HepG2 (cell line): ENCODE measurements at places on chromosomes 16 and 17. TPM values are rescaled to one million over a fixed set of nuclear protein-coding genes. Genes with fewer than 3 reads are reported as not detected.

PPM1E gene
- 0.04 TPM in 1 of 2 replicates, not detected in the other for total RNA-seq

DRC3 gene
- 0.53 and 0.73 TPM in 2 replicates for total RNA-seq

- no peak for DNase-seq
- H3K4me3 ChIP-seq: no peak overlapping the region
- peaks cover 15% of the 10 kb centered on the region; the same call in 1 of the 2 replicates for H3K4me1 ChIP-seq
- H3K36me3 ChIP-seq: no peaks in the 10 kb centered on the region
- H3K27me3 ChIP-seq: peaks cover 28% of the 10 kb centered on the region; the same call in 1 of the 3 replicates
These were observed 19.5 kb downstream of the ATP2A3 start for GRCh38 chr17:3944485-3945388.

- H3K4me1 ChIP-seq: no peaks in the 10 kb centered on the region
- H3K36me3 ChIP-seq: no peaks in the 10 kb centered on the region
- H3K4me3 ChIP-seq: no peak overlapping the region
These were observed 9.1 kb downstream of the RCVRN start for GRCh38 chr17:9895923-9896322.

DNAAF8 gene
- total RNA-seq: 0.38 and 0.44 TPM in 2 replicates

- H3K4me1 ChIP-seq: no peaks in the 10 kb centered on the region
- DNase-seq: no peak
- H3K27me3 ChIP-seq: peaks cover 62% of the 10 kb centered on the region
- no peaks in the 10 kb centered on the region for H3K36me3 ChIP-seq
- no peak overlapping the region for H3K4me3 ChIP-seq
These were observed 8.3 kb downstream of the CBFA2T3 start for GRCh38 chr16:88968589-88969280.

PLA2G10 gene
- total RNA-seq: not detected in 2 replicates

ODAD4 gene
- total RNA-seq: 0.53 and 0.60 TPM in 2 replicates

- no peaks in the 10 kb centered on the region for H3K36me3 ChIP-seq
- no peak overlapping the region for H3K4me3 ChIP-seq
- no peak for DNase-seq
- no peak overlapping the region for H3K27ac ChIP-seq
- H3K27me3 ChIP-seq: no peaks in the 10 kb centered on the region
These were observed 97.3 kb upstream of the NETO2 start for GRCh38 chr16:47241061-47241460.

VMP1 gene
- 80.3 and 186 TPM in 2 replicates for total RNA-seq

NXPH3 gene
- 0.04 and 0.08 TPM in 2 replicates for total RNA-seq

- H3K36me3 ChIP-seq: no peaks in the 10 kb centered on the region
- no peak for DNase-seq
- 0 out of 2 replicates have a peak, but pooled peaks cover 5% of the 10 kb centered on the region for H3K4me1 ChIP-seq
- H3K27ac ChIP-seq: no peak overlapping the region
These were observed 222.8 kb upstream of the TNRC6C start for GRCh38 chr17:77735566-77736198.

GRCh38 chr17:50660042-50660886 is 25.6 kb downstream of the ABCC3 start:
- DNase-seq: peak; percentile 90
- peaks cover 82% of the 10 kb centered on the region for H3K4me1 ChIP-seq
- peak overlapping the region; percentile 82 for H3K27ac ChIP-seq
- no peaks in the 10 kb centered on the region for H3K36me3 ChIP-seq
- H3K4me3 ChIP-seq: no peak overlapping the region

GRCh38 chr16:1105888-1106620 is 10.0 kb upstream of the C1QTNF8 start:
- H3K36me3 ChIP-seq: no peaks in the 10 kb centered on the region
- no peak overlapping the region for H3K27ac ChIP-seq
- no peak overlapping the region for H3K4me3 ChIP-seq
- DNase-seq: peak; percentile 39
- peaks cover 82% of the 10 kb centered on the region for H3K27me3 ChIP-seq

GRCh38 chr17:37089956-37090355 is 141.2 kb downstream of the AATF start:
- no peaks in the 10 kb centered on the region for H3K27me3 ChIP-seq
- no peak overlapping the region for H3K4me3 ChIP-seq
- peaks cover 3% of the 10 kb centered on the region for H3K4me1 ChIP-seq
- peaks cover 91% of the 10 kb centered on the region for H3K36me3 ChIP-seq

DNA sequence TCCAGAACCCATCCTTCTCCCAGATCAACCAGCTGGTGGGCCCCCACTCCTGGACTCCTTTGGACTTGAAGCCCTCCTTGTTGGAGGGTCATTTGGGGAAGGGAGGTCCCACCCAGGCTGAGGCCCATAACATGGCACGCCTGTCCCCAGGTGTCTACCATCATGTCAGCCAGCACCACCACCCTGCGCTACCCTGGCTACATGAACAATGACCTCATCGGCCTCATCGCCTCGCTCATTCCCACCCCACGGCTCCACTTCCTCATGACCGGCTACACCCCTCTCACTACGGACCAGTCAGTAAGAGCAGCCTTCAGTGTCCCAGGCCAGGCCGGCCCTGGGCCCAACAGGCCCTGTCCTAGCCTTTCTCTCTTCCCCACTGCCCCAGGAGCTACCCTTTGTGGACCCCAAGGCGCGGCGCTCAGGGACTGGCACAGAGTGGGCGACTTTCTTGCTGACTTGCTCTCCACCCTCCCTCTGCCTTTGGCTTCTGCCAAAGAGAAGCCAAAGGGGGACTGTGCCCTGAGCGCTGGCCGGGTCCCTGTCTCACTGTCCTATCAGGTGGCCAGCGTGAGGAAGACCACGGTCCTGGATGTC is 4.3 kb downstream of the TUBG1 start:
- no peak overlapping the region for H3K4me3 ChIP-seq
- H3K27me3 ChIP-seq: no peaks in the 10 kb centered on the region
- H3K36me3 ChIP-seq: peaks cover 28% of the 10 kb centered on the region
- DNase-seq: no peak
- H3K4me1 ChIP-seq: peaks cover 26% of the 10 kb centered on the region
- H3K27ac ChIP-seq: no peak overlapping the region

- no peak overlapping the region for H3K4me3 ChIP-seq
- no peaks in the 10 kb centered on the region for H3K27me3 ChIP-seq
- H3K36me3 ChIP-seq: no peaks in the 10 kb centered on the region
- no peak for DNase-seq
- H3K27ac ChIP-seq: no peak overlapping the region
These were observed 5.9 kb downstream of the CPNE2 start for GRCh38 chr16:57098188-57098841.

DNA sequence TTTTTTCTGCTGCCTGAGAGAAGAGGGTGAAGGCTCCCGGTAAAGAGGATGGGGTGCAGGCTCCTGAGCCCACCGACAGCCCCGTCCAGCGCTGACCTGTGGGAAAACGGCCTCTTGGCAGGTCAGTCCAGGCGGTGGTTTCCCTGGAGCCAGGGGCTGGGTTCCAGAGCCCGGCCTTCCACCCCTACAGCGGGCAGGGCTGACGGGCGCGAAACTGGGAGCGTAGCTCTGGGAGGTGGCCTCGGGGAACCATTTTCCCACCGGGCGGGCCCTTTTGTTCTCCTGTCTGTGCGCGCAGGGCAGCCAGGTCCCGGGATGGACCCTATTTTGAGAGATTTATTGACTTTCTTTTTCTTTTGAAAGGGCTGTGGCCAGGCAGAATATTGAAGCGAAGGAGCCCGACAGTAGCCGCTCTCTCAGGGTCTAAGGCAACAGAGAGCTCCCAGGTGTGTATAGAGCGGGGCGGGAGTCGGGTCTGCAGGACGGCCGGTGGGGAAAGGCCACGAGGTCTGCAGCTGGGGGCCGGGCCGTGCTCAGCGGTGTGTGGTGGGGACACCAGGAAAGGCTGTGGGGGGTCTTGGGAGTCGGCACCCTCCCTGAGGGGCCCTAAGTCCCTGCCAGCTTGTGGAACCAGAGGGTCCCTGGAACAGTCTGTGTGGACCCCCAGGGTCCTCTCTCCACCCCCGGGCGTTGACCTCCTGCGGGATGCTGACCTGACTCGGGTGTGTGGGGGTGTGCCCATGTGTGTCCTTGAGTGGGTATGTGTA is 32.3 kb downstream of the METRNL start:
- peaks cover 89% of the 10 kb centered on the region for H3K27me3 ChIP-seq
- H3K4me1 ChIP-seq: peaks cover 12% of the 10 kb centered on the region
- no peak overlapping the region for H3K27ac ChIP-seq
- no peak overlapping the region for H3K4me3 ChIP-seq
- no peaks in the 10 kb centered on the region for H3K36me3 ChIP-seq

- no peaks in the 10 kb centered on the region for H3K27me3 ChIP-seq
- H3K27ac ChIP-seq: no peak overlapping the region
- H3K4me1 ChIP-seq: peaks cover 95% of the 10 kb centered on the region
- H3K36me3 ChIP-seq: peaks cover 4% of the 10 kb centered on the region
These were observed 14.0 kb downstream of the PLLP start for GRCh38 chr16:57270221-57271062.

NPTX1 gene
- not detected in 2 replicates for total RNA-seq

KDM6B gene
- 2.1 and 2.2 TPM in 2 replicates for total RNA-seq

GRCh38 chr17:32285306-32285705 is 19.7 kb downstream of the RHBDL3 start:
- H3K4me3 ChIP-seq: no peak overlapping the region
- no peak overlapping the region for H3K27ac ChIP-seq
- no peaks in the 10 kb centered on the region for H3K36me3 ChIP-seq

- H3K27ac ChIP-seq: peak overlapping the region; percentile 93
- H3K36me3 ChIP-seq: no peaks in the 10 kb centered on the region
- no peaks in the 10 kb centered on the region for H3K27me3 ChIP-seq
- DNase-seq: peak; percentile 57
- peaks cover 79% of the 10 kb centered on the region for H3K4me1 ChIP-seq
These were observed 939 bp upstream of the WDR90 start for GRCh38 chr16:648071-648780.

GRCh38 chr17:19664136-19664820 is 15.7 kb downstream of the ALDH3A2 start:
- no peaks in the 10 kb centered on the region for H3K27me3 ChIP-seq
- no peak overlapping the region for H3K4me3 ChIP-seq
- peaks cover 71% of the 10 kb centered on the region for H3K4me1 ChIP-seq
- H3K36me3 ChIP-seq: peaks cover 52% of the 10 kb centered on the region
- no peak overlapping the region for H3K27ac ChIP-seq
- no peak for DNase-seq

- no peaks in the 10 kb centered on the region for H3K4me1 ChIP-seq
- no peaks in the 10 kb centered on the region for H3K27me3 ChIP-seq
- H3K4me3 ChIP-seq: no peak overlapping the region
These were observed 118.3 kb upstream of the FAM20A start for GRCh38 chr17:68719431-68719830.

- no peaks in the 10 kb centered on the region for H3K36me3 ChIP-seq
- H3K4me3 ChIP-seq: no peak overlapping the region
- DNase-seq: no peak
These were observed 25.7 kb downstream of the IRF8 start for GRCh38 chr16:85924675-85925074.

DNA sequence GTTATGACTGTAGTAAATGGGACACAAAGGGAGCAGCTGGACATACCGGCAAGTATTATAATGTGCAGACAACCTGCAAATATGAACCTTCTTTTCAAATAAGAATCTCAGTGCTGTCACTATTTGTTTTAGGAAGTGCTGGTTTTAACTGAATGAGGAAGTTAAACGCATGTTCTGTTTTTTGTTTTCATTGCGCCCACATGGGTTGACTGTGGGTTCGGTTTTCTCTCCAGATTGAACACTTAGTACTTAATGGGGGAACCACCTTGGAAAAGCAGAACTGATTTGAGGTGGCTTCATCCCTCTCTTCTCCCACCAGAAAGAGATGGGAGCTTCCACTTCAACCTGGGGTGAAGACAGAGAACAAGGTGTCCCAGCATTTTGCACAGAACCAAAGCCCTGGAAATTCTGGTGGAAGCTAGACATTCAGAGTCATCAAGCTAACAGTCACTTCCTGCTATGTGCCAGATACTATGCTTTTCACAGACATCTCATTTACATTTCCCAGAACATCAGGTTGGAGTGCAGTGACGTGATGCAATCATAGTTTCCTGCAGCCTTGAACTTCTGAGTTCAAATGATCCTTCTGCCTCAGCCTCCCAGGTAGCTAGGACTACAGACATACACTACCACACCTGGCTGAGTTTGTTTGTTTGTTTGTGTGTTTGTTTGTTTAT is 149.8 kb downstream of the CDH13 start:
- no peak overlapping the region for H3K27ac ChIP-seq
- no peaks in the 10 kb centered on the region for H3K4me1 ChIP-seq
- no peak overlapping the region for H3K4me3 ChIP-seq
- H3K27me3 ChIP-seq: no peaks in the 10 kb centered on the region; the same call in 2 of the 3 replicates
- no peaks in the 10 kb centered on the region for H3K36me3 ChIP-seq

TSNAXIP1 gene
- total RNA-seq: 0.10 and 0.86 TPM in 2 replicates

GRCh38 chr16:31458073-31458843 is 1.0 kb upstream of the ARMC5 start:
- H3K36me3 ChIP-seq: peaks cover 22% of the 10 kb centered on the region
- H3K4me1 ChIP-seq: peaks cover 57% of the 10 kb centered on the region
- peak overlapping the region; percentile 95 for H3K27ac ChIP-seq
- H3K4me3 ChIP-seq: peak overlapping the region; percentile 83
- no peaks in the 10 kb centered on the region; the same call in 2 of the 3 replicates for H3K27me3 ChIP-seq

DNA sequence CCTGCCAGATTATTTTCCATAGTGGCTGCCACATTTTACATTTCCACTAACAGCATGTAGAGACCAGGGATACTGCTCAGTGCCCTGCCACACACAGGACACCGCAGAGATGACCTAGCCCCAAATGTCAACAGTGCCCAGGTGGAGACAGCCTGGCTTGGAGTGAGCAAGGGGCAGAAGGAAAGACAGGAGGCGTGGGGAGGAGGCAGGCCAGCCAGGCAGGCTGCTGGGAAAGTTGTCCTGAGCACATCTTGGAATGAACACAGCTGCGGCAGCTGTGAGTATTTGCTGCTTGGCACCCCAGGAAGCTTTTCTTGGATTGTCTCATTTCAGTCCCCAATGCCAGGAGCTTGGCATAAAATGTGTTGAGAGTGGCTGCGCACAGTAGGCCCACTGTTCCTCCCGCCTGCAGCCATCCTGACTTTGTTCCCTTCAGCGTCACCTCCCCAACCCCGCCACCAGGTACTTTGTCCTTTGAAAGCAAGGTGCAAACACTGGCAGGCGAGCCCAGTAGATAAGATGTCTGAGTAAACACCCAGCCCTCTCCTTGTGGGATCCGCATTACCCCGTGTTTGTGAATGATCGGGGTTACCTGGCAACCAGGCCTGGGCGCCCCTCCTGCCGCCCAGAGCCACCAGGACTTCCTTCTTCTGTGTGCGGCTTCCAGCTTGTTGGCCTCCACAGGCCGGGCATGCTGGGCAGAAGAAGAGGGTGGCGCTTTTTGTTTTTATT is 114.0 kb downstream of the CMIP start:
- peaks cover 12% of the 10 kb centered on the region for H3K36me3 ChIP-seq
- no peaks in the 10 kb centered on the region for H3K27me3 ChIP-seq
- H3K4me3 ChIP-seq: no peak overlapping the region
- peak overlapping the region; percentile 62 for H3K27ac ChIP-seq

AGRP gene
- total RNA-seq: not detected in 2 replicates

CDRT15 gene
- not detected in 2 replicates for total RNA-seq

PRAC2 gene
- total RNA-seq: not detected in 2 replicates
